8988T (cell line): ENCODE measurements at places on chromosomes 6 and 20.

- no peak for DNase-seq
These were observed 7.3 kb upstream of the ASF1A start for GRCh38 chr6:118886641-118887040.

DNA sequence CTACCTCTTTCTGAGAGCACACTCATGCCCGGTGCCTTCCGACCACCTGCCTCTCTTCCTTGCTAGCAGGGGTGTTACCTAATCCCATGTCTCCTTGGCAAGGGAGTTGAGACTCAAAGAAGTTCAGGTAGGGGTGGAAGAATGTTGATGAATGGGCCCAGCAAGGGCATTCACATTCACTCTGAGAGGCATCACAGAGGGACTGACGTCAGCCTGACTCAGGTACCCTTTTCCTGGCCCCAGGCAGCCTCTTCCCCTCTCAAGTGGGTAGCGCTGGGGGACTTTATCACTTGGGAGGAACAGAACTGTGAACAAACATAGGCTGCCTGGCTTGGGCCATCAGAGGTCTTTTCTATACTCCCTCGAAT lies 35.3 kb downstream of the HM13 start:
- DNase-seq, result no peak

GRCh38 chr20:37643400-37643799 lies 50.4 kb upstream of the CTNNBL1 start:
- no peak for DNase-seq

DNA sequence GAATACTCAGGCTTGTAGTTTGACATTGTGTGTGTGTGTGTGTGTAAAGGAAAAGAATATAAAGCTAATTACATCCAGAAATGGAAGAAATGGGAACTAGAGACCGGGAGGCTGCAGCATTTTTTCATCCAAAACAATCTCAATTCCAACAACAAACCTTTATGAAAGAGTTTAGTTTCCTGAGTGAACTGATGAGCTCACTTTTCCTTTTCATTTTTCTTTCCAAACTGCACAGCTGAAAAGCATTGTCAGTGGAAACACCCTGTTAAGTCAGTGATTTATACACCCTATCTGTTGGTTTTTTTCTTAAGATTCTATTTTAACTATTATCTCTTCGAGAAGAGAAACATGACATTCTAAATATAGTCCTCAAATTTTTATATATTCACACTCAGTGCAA lies 130.9 kb downstream of the RFPL4B start:
- no peak for DNase-seq
